ENCODE measurements at places on chromosomes 1 and 21. TPM values are rescaled to one million over a fixed set of nuclear protein-coding genes. Genes with fewer than 3 reads are reported as not detected.

The SPATC1L gene
- 12.3 TPM for polyA plus RNA-seq

The EXTL1 gene
- 1.7 TPM for polyA plus RNA-seq

The SYCP1 gene
- 0.47 TPM for polyA plus RNA-seq

The FAM131C gene
- polyA plus RNA-seq: 2.4 TPM

The GNG4 gene
- polyA plus RNA-seq: 3.1 TPM

DNA sequence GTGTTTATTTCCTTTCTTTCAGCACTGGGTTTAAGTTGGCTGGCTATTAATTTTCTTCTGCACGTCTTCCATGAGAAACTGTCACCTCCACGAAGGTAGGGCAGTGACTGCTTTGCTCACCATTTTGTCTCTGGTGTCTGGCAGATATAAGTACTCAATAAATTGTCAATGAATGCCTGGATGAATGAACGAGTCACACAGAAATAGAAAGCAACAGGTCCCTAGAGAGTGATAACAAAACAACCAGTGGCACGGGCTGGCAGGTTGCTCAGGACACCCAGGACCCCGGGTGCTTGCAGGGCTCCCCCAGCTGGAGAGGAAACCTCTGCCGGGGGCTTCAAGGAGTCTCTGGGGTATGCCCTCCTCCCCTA, 3.2 kb upstream of the MYOC start:
- no peak for DNase-seq

DNA sequence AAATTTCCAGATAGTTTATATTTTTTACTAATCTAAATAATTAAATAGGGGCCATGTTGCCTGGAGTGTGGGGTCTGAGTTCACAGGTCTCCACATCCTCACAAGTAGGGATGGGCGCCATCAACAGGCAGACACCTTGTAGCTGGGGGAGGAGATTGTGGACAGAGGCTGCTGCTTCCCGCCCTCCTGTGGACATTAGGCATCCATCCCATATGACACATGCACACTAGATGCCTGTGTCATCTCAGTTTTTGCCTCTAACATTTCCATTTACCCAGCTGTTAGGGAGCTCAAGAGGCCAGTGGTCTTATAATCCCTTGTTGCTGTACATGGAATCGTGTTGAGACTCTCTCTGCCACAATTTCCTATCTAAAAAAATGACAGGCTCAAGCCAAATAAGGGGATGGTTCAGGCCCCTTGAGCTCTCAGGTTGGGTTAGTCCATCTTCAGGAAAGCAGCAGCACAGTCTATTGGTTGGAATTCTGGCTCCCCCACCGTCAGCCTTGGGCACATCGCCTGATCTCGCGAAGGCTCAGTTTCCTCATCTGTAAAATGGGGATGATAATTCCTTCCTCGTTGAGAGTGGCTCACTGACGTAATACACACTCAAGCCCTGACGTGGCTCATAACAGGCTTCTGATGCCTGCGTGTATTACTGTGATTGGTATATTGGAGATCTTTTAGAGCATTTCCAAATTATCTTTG, 13.6 kb downstream of the LHX4 start:
- no peak for DNase-seq

DNA sequence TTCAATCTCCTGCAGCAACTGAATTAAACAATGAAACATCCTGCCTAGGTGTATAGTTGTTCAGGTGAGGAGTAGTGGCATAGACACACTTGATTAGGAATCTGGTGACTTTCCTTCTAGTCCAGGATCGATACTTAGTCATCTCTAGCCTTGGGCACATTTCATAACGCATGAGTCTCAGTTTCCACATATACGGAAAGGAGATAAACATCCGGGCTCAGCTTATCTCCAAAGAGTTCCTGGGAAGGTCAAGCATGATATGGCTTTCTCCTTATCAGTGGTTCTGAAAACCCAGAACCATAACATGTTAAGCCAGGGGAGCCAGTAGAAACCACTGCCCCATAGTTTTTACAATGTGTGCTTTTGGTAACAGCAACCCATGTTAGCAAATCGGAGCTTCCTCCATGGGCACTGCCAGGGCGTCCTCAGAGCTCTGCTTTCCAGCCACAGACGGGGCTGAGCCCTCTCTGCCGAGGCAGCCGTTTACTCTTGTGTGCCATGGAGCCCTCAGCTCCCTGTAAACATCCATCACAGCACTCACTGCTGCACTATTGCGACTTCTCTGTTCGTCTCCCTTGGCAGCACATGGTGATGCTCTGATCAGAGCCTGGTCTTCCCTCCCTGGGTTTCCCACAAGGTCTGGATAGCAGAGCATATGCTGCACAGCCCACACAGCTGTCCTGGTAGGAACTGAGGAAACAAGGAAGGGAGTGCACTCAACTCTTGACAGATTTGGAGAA, 34.6 kb downstream of the RUNX1 start:
- DNase-seq: no peak

GRCh38 chr1:190754666-190755065, 277.0 kb upstream of the BRINP3 start:
- peak; percentile 12 for DNase-seq

DNA sequence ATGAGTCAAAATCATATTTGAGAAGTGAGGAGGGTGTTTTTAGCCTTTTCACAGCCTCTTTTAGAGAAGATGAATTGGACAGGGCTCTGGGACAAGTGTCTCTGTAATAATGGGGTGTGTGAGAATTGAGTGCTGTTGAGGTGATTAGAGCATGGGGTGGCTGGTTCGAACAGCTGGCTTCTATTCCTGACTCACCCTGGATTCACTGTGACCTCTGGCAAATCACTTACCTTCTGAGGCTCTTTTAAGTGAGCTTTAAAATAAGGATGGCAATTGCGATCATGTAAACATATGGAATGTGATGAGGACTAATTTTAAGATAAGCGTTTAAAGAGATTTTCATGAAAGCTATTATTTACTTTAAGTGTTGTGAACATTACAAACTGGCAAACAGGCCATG, 243.4 kb downstream of the ADGRL2 start:
- no peak for DNase-seq

DNA sequence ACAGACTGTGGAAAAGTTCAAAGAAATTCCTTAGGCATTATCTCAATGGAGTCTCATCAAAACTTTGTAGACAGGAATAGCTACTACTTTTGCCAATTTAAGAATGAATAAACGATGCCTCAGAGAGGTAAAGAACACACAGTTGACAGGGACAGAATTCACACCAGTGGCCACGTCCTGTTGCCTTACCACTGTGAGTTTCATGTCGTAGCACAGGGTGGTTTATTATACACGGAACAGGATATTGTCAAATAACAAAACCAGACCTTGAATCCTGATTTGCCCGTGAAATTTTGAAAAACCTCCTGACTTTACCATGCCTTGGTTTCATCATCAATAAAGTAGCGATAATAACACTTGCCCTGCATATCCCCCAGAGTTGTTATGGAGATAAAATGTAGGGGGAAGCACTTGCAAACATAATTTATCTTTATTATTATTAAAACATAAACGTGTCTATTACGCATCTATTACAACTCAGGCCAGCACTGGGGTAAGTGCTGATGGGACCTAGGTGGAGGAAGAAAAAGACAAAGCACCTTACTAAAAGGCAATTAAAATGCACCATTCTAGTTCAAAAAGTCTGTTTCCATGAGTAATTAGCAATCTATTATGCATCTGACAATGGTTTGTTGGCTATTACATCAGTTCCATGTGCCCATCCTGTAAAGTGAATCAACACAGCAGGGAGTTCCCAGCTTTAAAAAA, 408.1 kb upstream of the RUNX1 start:
- no peak for DNase-seq
